ENCODE measurements at places on chromosomes 7 and 10.

DNA sequence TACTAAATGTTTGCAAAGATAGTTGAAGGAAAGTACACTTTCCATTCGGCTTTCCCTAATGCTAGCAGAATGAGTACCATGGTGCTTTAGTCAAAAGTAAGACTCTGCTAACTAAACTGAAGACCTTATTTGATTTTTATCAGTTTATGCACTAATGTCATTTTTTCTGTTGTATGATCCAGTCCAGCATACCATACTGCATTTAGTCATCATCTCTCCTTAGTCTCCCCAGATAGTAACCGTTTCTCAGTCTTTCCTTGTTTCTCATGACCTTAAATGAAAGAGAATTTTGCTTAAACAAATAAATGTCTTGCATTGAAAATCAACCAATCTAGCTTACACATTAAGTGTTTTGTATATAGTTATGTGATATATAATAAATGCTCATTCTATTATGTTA, 529.5 kb upstream of the SEMA3D start:
- no peak for DNase-seq

GRCh38 chr7:43884617-43885016, 15.3 kb upstream of the MRPS24 start:
- DNase-seq, result no peak

DNA sequence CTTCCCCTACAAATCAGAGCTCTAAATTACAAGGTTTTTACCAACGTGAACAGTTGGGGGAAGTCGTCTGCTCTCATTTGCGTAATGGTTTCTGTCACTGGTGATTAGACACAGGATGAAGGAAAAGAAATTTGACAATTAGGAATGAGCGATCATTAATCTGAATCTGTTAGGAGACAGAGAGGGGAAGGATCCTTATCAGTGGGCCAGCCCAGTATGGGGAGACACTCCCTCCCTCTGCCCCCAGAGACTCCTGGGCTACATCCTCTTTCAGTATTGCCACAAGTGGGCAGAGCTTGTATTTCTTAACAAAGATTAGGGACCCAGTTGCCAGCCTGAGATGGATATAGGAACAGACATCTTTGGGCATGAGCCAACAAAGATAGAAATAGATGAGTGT, 15.5 kb downstream of the HIF1AN start:
- no peak for DNase-seq

DNA sequence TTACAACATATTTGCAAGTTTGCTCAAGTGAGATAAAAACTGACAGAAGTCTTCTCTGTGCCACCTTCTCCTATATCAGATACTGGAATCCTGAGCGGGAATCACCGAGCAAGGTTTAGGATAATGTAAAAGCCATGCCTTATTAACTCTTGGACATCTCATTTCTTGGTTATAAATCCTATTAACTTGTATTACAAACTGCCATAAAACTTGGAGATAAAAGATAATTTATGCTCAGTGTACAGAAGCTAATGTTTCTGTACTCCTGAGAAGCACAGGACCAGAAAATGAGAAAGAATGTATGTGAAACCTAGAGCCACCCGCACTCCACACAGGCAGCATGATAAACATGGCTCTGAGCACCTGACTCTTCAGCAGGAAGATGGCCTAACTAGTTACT, 181.2 kb upstream of the NOBOX start:
- DNase-seq, result no peak

DNA sequence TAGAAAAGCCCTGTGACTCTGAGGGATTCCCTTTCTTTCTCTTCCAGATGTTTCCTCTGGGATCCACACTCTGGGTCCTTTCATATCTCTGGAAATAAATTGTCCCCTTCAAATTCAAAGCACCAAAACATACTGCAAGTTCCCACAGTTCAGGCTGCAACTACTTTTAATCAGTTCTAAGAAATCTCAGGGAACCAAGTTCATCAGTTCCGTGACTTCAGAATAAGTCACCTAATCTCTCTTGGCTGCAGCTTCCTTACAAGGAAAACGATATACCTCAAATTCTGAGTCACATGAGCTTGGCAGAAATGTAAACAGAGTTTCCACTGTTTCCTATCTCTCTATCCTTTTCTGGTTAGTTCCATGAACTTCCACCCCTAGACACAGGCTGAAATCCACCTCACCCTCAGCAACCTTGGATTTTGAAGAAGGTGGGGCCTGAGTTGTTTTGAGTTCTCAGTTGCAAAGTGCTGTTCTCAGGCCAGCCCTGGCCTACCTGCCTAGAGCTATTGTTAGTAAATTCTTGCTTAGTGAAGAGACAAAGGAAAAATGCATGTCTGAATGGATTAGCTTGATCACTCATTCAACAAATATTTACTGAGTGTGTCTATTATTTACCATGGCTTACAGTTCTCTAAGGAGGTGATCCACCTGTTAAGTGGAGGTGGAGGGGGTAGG, 59.3 kb upstream of the IL6 start:
- DNase-seq, result no peak

GRCh38 chr7:31883761-31884164, 186.4 kb downstream of the PDE1C start:
- no peak for DNase-seq

GRCh38 chr7:99768471-99768870, 15.5 kb downstream of the CYP3A4 start:
- DNase-seq, result no peak

- DNase-seq, result no peak
These were observed 1.1 kb upstream of the TFAM start for GRCh38 chr10:58384095-58384494.

- DNase-seq, result no peak
These were observed 8.7 kb upstream of the BAZ1B start for GRCh38 chr7:73530800-73531199.

DNA sequence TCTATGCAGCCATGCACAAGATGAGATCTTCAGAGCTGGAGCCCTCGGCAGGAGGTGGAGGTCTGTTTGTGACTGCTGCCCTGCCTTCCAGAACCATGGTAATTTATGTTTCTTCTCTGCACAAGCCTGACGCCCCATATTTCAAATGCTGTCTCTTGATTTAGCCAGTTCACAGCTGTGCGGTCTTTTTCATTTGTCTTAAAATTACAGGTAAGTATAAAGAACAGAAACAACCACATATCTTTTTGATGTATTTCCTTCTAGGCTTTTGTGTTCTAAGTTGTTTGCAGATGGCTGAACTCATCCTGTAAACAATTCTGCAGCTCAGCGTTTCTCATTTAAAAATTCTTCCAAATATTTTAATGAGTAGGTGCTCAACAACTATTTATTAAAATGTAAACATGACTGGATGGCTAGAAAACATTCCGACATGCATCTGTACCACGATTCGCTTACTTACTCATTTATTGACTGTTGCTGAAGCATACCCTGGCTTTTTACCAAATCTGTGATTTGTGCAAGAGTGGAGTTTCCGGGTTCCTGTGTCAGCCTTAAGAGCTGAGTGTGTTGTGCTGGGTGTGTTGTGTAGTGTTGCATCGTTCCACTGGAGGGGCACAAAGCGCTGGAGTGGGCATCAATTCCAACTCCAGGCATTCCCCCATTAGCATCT, 58.9 kb downstream of the PIP4K2A start:
- DNase-seq, result no peak

DNA sequence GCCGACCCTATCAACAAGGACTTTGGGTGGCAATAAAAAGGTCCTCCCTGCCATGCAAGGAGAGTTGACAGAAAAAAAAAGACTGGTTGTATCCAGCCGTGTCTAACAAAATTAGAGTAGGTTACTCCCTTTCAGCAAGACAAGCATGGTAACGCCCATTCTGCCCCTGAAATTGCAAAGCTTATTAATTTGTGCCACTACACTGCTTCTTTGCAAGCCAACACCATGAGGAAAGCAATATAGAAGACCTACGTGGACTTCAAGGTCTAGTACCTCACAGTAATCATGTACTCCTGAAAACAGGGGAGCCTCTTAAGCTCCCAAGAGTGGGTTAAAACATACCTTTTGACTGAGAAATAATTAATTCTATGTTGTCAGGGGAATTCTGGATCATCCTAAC, 90.3 kb downstream of the FRMPD2 start:
- no peak for DNase-seq

GRCh38 chr10:67784474-67784873, 53.5 kb downstream of the DNAJC12 start:
- no peak for DNase-seq

DNA sequence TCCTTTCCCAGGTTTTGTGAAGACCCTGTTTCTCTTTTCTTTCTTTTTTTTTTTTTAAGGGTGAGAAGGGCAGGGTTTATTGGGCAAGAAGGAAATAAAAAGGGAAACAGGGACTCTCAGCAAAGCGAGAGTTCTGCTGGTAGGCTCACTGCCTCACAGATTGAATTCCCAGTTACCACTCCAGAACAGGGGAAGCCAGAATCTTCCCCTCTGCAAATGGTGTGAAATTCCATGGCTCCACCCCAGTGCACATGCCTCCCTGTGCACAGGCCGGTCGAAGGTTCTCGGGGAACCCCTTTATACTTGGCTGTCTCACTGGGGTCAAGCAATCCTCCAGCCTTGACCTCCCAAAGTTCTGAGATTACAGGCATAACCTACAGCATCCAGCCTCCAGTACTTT, 10.5 kb upstream of the GUSB start:
- no peak for DNase-seq

DNA sequence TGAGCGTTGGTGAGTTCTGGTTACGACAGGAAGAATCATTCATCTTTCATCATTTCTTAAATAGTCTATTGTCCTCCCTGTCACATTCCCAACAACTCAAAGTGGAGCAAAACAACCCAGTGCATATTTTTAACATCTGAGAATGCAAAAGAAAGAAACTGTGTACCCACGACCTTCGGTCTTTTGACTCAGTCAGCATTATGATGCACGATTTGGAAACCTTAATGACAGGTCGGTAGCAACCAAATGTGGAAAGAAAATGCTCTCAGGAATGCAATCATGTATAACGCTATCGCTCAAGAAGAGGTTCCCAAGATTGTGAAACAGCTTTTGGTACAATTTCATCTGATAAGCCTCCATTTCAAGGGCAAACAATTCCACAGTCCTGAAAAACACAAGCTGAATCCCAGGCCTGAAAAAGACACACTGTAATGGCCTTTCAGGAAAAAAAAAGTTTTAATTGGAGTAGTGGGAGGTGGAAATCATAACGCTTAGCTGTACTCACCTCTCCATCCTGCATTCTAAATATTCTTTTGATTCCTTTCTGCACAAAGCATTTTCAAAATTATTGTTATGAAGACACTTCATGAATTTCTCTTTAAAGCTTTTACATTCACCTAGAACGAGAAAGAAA, 2.6 kb downstream of the COX19 start:
- no peak for DNase-seq

DNA sequence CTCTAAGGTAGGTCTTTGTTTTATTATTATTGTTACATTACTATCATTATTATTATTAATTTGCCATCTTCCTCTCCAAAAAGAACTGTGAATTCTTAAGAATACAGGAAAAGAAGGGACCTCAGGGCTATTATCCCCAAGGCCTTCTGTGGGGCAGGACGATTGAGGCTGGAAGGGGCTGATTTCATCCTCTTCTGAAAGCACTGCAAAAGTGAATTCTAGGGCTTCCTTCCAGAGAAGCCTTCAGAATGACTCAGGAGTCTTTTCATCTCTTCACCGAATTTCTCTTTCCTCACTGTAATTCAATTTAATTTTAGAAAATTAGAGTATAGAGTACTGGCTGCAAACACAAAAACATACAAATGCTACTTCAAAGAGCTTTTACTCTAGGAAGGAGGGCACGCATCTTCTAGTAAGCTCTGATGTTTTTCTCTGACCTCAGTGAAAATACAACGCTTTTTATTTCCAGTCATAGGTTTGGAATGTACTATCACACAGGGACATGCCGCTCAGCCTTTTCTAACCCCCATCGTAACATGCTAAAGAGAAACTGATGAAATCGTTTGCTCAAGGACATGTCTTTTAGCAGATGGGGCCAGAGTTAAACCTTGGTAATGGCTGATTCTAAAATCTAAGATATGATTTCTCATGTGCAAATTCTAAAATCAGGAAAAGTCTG, 280.2 kb upstream of the PITRM1 start:
- DNase-seq, result no peak

GRCh38 chr10:25682203-25682851, 251.7 kb upstream of the MYO3A start:
- no peak for DNase-seq

DNA sequence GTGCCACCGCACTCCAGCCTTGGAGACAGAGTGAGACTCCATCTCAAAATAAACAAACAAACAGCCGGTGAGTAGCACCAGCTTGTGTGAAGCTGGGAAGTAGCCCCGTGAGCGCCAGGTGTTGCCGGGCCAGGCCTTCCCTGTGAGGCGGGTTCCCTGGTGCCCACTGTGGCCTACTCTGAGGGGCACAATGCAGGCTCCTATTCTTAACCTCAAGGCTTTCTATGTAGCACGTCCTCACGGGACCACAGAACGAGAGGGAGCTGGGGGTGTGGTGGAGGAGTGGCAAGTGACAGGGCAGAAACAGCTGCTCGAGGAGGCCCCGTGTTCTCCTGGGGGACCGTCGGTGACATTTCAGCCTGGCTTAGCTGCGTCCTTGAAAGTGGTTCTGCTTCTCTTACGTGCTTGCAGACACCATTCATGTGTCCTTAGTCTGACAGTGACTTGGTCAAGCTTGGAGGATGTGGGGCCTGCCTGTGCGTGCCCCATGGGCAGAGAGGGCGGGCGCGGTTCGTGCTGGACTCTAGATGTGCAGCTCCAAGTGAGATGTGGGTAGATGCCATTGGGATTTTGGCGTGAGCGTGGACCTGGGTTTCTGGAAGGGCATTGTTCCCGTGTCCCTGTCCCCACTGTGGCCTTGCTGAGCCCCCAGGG, 116.6 kb downstream of the NKX6-2 start:
- no peak for DNase-seq

GRCh38 chr7:101933688-101934121, 116.3 kb downstream of the CUX1 start:
- DNase-seq, result no peak

DNA sequence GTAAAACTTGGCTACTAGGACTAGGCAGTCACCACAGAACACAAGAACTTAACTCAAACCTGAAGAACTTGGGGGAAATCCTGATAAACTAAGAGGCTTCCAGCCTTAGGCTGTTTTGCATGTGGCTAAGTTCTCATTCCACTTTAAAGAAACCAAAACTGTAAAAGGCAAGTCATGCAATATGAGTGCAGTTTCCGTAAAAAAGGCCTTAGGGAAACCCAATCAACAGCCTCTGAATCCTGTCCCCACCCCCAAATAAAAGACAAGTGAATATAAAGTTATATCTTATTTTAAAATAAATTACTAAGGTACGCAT, 95.1 kb downstream of the USP6NL start:
- DNase-seq, result no peak

- DNase-seq, result no peak
These were observed 449.8 kb downstream of the DNAJB6 start for GRCh38 chr7:157786375-157787274.

- DNase-seq, result no peak
These were observed 149.0 kb upstream of the CDCA7L start for GRCh38 chr7:22094413-22095342.

DNA sequence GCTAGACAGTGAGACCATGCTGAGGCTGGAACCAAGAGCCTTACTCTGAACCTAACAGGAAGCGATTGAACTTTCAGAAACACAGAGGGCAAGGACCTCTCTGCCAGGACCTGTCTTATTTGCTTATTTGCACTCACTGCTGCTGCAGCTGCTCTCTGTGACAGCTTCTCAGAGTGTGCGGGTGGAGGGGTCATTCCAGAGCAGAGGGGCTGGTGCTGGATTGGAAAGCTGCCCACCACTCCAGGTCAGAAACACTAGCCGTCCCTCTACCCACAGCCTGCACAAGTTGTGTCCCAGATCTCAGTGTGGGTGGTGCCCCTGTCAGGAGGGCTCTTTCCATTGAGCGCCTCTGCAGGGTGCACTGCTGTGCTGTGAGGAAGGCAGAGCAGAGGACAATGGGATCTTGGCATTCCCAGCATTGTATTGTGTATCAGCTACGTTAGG, 126.2 kb downstream of the CCNY start:
- DNase-seq, result no peak

Data from endothelial cell (in vitro differentiated cells).